ENCODE measurements at places on chromosomes 1 and 21.

DNA sequence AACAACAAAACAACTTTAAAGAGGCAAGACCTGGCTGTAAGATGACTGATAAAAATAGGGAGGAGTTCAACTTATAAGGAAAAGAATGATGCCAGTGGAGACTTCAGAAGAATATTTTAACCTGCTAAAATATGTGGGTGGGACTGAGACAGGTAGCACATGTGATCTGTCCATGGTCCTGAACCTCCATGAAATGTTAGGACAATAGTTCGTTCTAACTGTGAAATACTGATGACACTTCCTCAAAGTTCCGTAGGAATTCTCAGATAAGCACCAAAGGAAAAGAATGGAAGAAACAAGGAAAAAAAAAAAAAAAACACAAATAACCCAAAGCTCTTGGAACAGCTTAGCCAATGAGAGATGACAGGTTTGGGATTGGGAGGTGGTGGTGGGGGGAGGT is 44.7 kb downstream of the CDC42BPA start:
- no peak for DNase-seq

GRCh38 chr1:234709473-234710228 is 99.7 kb upstream of the IRF2BP2 start:
- peak; percentile 36 for DNase-seq

GRCh38 chr1:32094746-32095521 is 12.9 kb upstream of the KPNA6 start:
- no peak for DNase-seq

DNA sequence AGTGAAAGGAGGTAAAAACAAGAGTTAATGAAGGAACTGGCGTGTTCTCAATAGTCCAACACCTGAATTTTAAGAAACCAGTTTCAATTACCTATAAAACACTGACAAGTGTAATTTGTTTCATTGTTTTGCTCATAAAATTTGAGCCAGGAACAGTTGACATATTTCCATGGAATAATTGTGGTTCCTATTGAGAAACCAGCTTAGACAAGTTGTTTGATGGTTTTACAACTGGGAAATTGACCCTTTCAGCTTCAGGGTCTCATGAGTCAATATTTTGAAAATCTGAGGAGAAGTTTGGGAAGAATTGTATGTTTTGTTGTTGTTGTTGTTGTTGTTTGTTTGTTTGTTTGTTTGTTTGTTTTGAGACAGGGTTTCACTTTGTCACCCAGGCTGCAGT is 69.1 kb upstream of the GADD45A start:
- DNase-seq = no peak

DNA sequence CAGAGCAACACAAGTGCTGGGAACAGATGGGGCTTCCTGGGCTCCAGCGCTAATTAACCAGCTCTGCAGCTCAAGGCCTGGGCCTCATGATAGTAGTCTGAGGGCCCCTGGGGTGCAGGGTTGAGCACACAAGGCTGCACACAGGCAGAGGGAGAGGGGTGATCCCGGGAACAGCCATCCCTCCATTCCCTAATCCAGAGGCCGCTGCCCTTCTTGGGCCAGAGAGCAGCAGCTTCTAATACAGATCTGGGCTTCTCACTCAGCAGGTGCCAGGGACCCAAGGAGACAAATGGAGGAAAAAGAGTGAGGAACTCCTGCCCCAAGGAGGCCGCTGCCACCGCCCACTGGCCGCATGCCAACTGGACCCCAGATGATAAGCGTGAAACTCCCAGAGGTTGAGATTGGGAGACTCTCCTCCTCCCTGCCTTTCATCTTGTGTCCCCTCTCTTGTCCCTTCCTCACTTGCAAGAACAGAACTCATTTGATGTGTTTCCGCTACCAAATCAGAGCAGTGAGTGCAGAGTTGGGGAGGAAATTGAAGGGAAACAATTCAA is 58.0 kb upstream of the IFNAR2 start:
- DNase-seq = no peak

- no peak for DNase-seq
Measured at GRCh38 chr1:148355976-148356375, 127.1 kb downstream of the PPIAL4G start.

DNA sequence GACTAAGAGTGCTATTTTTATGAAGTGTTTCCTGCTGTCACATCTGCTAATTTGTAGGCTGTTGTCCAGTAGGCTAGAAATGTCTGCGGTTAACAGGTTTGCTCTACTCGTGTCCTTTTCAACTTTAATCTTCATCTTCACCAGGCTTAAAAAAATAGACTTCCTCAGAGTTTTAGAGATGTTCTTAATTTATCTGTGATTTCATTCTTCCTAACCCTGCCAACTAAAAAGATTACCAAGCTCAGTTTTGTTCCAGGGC is 66.8 kb downstream of the SASS6 start:
- no peak for DNase-seq

DNA sequence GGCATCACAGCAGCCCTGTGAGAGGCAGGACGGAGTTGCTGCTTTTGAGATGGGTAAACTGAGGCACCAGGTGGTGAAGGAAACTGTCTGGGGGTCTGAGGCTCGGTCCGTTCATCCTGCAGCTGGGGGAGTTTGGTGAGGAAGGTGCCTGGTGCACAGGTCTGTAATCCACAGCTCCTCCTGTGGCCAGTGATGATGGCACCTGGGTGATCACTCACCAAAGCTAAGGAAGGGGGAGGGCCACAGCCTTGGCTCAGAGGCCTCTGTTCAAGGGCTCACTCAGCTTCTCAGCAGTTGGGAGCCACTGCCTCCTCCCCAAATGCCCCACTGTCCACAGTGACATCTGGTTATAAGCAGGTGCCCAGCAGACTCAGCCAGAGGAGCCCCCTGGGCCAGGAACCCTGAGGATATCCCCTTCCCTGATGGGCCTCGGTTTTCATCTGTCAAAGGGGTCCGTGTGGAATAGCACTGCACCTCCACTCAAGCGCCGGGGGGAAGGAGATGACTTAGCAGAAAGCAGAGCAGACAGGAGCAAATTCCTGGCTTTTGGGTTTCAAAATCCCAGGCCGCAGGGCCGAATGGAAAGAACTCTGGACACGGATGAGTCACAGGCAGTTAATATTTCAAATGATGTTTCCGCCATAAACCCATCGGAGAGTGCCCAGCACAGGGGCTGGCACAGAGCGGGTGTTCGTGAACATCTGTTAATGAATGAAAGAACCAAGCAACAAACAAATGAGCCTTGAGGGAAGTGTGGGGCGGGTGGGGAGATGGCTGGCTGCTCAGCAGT is 82.8 kb downstream of the DMRTB1 start:
- DNase-seq = peak; percentile 78

DNA sequence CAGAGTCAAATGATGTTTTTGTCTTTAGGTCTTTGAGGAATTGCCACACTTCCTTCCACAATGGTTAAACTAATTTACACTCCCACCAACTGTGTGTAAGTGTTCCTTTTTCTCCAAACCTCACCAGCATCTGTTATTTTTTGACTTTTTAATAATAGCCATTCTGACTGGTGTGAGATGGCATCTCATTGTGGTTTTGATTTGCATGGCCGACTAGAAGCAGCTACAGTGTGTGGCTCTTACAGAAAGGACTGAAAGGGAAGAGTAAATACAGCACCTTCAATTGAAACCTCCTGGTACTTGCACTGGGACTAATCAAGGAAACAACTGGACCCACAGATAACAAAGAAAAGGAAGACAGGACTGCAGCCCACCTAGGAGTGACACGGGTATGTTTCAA is 668.0 kb upstream of the RGS18 start:
- no peak for DNase-seq

- no peak for DNase-seq
Measured at GRCh38 chr1:208347191-208347590, 103.0 kb upstream of the PLXNA2 start.

GRCh38 chr1:157137408-157138219 is 581 bp downstream of the ETV3 start:
- DNase-seq = no peak

DNA sequence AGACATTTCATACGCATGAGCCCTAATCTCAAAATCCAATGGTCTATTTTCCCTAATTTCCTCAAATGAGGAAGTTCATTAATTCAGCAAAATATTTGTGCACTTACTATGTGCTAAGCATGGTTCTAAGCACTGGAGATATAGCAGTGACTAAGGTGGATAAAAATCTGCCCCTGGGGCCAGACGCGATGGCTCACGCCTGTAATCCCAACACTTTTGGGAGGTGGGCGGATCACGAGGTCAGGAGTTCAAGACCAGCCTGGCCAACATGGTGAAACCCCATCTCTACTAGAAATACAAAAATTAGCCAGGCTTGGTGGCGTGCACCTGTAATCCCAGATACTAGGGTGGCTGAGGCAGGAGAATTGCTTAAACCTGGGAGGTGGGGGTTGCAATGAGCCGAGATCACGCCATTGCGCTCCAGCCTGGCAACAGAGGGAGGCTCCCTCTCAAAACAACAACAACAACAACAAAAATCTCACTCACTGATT is 4.3 kb upstream of the MIIP start:
- DNase-seq = no peak

DNA sequence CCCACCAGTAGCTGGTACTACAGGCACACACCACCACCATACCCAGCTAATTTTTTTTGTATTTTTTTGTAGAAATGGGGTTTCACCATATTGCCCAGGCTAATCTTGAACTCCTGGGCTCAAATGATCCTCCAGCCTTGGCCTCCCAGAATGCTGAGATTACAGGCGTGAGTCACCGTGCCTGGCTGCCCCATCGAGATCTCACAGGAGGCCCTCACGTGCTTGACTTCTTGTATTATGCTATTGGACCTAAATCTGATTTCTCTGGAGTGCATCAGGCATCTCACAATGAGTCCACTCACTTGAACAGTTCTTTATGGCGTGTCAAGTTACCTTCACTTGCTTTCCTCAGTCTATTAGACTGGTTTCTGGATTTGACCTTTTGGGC is 9.3 kb upstream of the RSRP1 start:
- DNase-seq = no peak

GRCh38 chr1:43329995-43330751 is 7.4 kb upstream of the MPL start:
- no peak for DNase-seq

GRCh38 chr1:170735366-170736263 is 71.7 kb downstream of the PRRX1 start:
- peak; percentile 32 for DNase-seq

GRCh38 chr1:186819563-186819962 is 9.2 kb upstream of the PLA2G4A start:
- no peak for DNase-seq

DNA sequence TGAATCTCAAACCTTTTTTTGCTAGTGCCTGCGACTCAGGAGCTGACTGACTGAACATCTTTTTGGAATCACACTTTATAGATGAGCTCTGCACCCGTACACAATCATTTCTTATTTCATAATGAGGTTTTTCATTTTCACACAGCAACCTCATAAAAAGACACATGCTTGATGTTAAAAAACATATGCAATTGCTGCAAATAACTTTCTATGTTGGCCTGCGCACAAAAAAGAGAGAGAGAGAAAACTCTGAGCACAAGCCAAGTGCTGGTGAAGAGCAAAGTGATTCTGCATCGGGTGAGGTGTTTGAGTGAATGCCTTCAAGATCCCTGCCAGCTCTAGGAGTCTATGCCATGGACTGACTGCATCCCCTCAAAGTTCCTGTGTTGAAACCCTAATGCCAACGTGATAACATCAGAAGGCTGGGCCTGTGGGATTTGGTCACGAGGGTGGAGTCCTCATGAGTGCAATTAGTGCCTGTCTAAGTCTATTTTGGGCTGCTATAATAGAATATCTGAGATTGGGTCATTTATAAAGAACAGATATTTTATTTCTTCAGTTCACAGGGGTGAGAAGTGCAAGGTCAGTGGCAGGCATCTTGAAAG is 36.6 kb downstream of the C1orf87 start:
- no peak for DNase-seq

GRCh38 chr21:30408782-30409494 is 13.1 kb downstream of the KRTAP13-1 start:
- no peak for DNase-seq

DNA sequence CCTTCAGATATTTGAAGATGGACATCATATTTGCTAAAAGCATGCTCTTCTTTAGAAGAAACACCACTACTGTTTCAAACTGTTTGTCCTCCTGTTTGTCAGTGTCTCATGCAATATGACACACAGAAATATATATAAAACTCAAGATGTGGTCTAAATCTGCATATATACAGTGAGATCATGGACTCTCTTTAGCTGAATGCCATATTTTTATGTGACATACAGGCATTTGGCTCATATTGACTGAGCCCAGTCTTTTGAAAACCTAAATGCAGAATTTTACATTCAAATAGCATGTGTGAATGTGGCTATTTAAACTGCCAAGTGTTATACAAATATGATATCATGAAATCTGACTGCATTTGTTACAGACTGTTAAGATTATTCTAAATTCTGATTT is 18.4 kb downstream of the GDAP2 start:
- DNase-seq = no peak

DNA sequence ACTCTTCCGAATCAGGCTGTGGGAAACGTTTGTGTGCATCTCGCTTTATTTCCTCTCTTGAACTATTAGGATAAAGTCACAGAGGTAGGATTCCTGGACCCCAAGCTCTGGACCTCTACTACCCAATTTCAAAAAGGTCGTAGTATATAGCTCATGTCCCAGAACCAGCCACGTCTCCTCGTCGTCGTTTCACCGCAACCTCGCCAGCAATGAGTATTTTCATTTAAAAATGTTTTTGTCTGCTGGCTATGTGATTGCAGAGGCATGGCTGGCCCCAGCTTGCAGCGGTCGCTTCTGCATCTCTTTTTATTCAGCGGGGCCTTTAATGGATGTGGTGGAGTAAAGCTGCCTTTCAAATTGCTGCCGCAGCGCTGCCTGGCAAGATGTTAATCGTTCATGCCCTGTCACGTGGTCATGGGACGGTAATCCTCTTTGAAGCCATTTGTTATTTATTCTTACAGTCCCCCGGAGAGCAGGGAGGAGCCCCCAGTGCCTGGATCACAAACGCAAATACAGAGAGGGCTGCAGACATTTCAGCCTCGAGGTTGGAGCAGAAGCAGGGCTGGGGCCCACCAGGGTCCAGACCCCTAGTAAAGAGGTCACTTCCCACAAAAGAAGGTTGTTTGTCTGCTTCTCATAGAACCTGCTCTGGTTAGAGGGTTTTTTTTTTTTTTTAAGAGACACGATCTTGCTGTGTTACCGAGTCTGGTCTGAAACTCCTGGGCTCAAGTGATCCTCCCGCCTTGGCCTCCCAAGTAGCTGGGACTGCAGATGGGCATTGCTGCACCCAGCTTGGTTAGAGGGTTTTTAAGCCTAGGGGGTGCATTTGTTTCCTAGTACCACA is 11.6 kb upstream of the NPHP4 start:
- DNase-seq = no peak

GRCh38 chr1:174818014-174818616 is 181.6 kb upstream of the CACYBP start:
- no peak for DNase-seq

All from gastrocnemius medialis (tissue), 4 donors.